ENCODE measurements at places on chromosomes 4 and X. TPM values are rescaled to one million over a fixed set of nuclear protein-coding genes. Genes with fewer than 3 reads are reported as not detected.

GRCh38 chr4:70575964-70576363 is 16.1 kb upstream of the AMBN start:
- no peak for DNase-seq

DNA sequence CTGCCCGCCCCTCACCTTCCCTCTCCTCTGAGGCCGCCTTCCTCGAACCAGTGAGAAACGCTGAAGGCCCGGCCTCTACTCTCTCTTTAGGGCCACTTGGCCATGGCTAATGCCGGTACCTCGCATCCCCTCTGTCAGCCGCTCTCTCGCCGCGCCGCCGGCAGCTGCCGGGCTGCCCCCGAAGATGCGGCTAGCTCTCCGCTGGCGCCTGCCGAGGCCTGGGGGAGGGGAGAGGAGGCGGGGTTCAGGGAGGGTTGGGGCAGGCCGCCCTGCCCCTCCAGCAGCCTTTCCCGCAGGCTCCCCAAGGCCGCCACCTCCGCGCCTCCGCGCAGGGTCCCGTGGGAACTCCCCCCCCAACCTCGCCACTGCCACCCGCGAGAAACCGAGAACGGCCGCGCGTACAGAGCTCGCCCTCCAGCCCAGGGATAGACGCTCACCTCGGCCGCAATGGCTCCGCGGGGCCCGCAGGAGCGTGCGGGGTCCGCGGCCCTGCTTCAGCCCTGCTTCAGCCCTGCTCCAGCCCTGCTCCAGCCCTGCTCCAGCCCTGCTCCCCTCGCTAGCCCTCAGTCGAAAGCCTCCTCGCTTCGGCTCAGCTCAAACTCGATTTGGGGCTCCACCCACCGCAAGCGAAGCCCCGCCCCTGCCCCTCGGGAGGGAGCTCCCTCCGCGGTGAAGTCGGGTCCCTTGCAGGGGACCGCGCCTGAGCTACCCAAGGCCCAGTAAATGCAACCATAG is at the start of gene HUWE1:
Gene HUWE1 (minus strand): TSS at position 569 of the 735 bp plus-strand sequence. CDS start 32,612 bp downstream, outside the sequence.
- peak; percentile 52 for DNase-seq

The CTAG2 gene
- polyA plus RNA-seq, result not detected

The HPGDS gene
- polyA plus RNA-seq, result 3.1 TPM

The DTHD1 gene
- not detected for polyA plus RNA-seq

DNA sequence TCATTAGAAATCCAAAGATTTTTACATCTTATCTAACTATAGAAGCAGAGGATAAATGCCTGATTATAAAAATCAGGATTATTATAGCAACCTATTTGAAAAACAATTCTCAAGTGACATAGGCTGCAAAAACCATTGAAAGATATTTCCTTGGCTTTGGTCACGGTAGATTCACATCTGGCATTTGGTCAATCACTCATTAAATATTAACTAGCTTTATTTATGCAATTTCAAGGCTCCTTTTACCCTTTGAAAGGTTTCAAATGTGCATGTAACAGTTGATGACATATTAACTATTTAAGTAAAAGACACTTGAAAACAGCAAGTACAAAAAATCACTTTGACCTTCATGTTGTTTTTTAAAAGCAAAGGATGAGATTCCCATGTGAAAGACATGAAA is 98.1 kb downstream of the MMRN1 start:
- DNase-seq, result no peak

DNA sequence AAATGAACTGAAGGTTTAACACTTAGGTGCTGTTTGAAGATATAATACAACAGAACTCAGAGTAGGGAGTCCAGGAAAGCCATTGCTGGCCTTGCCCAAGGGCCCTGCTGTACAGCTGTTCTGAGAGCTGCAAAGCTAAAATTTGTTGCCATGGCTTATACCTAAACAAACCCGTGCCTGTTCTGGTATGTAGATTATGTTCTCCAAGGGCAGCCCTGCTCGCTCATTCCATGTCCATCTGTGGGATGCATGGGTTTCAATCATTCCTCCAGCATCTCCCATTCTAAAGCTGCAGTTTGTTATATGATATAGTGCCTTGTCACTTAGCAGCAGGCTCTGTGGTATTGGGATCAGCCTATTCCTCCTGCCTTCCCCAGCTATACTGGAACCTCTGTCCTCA is 80.8 kb upstream of the BMPR1B start:
- no peak for DNase-seq

DNA sequence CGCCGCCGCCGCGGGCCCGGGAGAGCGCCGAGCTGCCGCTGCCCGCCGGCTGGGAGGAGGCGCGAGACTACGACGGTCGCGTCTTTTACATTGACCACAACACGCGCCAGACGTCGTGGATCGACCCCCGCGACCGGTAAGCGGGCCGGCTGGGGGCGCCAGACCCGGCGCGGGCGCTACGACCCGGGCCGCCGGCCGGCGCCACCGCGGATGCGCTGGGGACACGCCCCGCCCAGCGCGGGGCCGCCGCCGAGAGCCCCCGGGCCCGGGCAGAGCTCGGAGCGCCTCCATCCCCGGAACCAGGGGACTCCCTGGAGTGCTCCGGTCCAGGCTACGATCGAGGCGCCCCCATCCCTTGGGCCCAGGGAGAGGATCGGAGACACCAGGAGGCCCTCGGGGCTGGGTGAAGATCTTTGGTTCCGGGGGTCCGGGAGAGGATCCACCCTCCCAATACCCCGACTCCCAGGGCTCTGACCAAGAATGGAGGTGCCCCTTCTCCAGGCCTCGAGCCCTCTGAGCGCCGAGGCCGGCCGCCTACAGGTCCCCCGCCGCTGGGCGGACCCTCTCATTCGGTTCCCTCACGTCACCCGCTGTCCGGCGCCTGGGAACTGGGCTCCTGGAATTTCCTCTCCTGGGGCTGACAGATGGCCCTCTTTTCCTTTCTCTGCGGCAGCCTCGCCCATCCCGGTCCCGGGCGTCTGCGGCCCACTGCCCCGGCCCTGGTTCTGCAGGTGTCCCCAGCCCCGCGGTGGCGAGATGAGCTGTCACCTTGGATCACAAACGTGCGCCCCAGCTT is 48.8 kb downstream of the CLDN34 start:
- DNase-seq, result no peak

The LEF1 gene
- 124 TPM for polyA plus RNA-seq

GRCh38 chr4:26263165-26263564 is 57.6 kb upstream of the RBPJ start:
- no peak for DNase-seq

DNA sequence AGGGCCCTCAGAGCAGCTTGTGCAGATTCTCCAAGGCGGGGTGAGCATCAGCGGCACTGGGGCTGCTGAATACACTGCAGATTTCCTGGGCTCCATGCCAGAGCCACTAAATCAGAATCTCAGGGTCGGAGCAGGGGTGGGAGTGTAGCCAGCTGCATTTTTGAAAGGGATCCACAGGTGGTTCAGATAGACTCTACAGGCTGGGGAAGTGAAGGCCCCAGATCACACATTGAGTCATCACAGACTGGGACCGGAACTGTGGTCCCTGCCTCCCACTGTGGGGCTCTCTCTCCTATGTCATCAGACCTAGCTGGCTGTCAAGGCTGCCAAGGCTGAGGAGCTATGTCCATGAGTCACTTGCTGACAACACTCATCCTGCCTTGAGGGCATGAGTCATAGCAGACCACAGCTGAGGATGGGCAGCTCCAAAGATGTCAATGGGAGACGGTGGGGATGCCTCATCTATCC is 162.3 kb upstream of the MAMLD1 start:
- DNase-seq, result peak; percentile 21

The RASSF6 gene
- polyA plus RNA-seq, result 7.3 TPM

DNA sequence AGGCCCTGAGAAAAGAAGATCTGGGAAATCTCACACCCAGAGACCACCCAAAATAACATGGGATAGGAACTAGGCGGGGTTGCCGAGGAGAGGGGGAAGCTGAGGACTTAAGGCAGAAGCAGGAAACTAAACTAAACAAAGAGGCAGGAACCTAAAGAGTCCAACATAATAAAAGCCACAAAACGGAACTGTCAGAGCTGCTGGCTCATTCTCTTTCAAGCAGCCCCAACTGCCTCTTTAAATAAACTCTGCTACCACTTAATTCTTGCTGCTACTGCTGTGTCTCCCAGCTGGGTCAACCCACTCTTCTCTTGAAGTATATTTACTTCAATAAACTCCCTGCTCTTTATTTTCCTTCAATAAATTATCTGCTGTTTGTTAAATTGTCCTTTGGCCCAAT is 44.5 kb downstream of the MAGEB16 start:
- DNase-seq, result no peak

GRCh38 chr4:40183615-40184411 is 13.0 kb upstream of the RHOH start:
- DNase-seq, result no peak

GRCh38 chr4:150252741-150253140 is 174.5 kb downstream of the DCLK2 start:
- DNase-seq, result no peak

The UCHL1 gene
- 103 TPM for polyA plus RNA-seq

- DNase-seq, result no peak
Measured at GRCh38 chrX:74892561-74892960, 32.7 kb downstream of the NEXMIF start.

The UGT2B7 gene
- 84.7 TPM for polyA plus RNA-seq

The ZNF674 gene
- polyA plus RNA-seq, result 6.8 TPM

The MYOZ2 gene
- polyA plus RNA-seq, result 0.64 TPM

GRCh38 chr4:88722828-88723227 is 25.2 kb upstream of the NAP1L5 start:
- no peak for DNase-seq

The CCDC160 gene
- 16.1 TPM for polyA plus RNA-seq

The IL2 gene
- not detected for polyA plus RNA-seq

DNA sequence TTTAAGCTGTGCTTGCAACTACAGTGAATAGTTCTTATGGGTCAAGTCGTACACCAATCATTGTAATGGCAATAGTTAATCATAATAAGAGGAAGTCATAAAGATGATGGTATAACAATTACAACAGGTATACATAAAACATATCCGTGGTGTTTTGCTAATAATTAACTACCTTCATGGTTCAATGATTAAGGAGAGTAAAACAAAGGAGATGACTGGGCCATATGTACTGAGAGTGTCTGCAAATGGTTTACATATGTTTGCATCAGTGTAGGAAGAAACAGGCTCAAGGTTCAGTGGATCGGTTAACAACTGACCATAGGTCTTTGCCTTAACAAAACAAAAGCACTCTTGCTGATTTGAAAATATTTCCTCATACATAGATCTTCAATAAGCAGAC is 253.0 kb downstream of the COX7B2 start:
- DNase-seq, result peak; percentile 6

- DNase-seq, result no peak
Measured at GRCh38 chr4:139643042-139643895, 22.4 kb upstream of the MGST2 start.

The TMEM33 gene
- 56.1 TPM for polyA plus RNA-seq

The ADH1B gene
- polyA plus RNA-seq, result 30.0 TPM

GRCh38 chrX:101932249-101932570 is 383 bp upstream of the ZMAT1 start:
- DNase-seq, result no peak

- DNase-seq, result no peak
Measured at GRCh38 chrX:103446665-103447302, 70.4 kb downstream of the BEX3 start.

The CHIC1 gene
- polyA plus RNA-seq, result 12.0 TPM

The RHOXF1 gene
- 1.7 TPM for polyA plus RNA-seq

- DNase-seq, result no peak
Measured at GRCh38 chrX:87896057-87896456, 378.5 kb downstream of the KLHL4 start.

The ZNF711 gene
- 90.9 TPM for polyA plus RNA-seq
